Kidney capillary endothelial cell (primary cell): ENCODE measurements at places on chromosomes 6 and 20.

- DNase-seq, result no peak
These were observed 644.8 kb downstream of the HTR1B start for GRCh38 chr6:76818451-76818850.

DNA sequence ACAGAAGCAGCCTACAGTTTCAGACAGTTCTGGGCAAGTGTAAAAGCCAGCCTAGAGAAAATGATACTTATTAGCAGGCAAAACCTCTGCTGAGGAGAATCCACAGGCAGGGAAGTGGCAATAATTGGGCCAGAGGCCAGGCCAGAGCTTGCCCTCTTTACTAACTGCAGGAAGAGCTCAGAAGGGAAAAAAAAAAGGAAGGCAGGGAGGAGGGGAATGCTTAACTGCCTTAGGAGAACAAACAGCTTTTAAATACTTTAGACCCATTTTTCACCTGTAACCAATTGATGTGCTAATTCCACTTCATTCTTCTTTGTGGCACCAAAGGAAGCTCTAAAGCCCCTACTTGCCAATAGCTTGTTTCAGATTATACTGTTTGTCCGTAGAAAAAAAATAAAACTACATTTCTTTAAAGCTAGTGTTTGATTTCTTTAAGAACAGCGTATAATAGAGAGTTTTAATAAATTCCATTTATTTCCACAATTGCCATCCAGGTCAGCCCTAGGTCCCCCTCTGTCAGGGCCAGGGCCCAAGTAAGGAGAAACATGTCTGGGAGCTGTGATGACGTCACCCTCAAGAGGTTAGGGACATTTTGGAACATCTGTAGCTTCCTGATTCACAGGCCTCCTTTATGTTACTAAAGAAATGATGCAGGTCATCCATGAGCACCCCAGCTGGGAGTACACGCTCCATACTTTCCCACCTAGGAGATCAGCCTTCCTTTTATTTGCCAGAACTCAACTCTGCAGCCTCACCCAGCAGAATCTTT, 384.3 kb downstream of the CDC5L start:
- DNase-seq, result no peak

- DNase-seq, result no peak
These were observed 29.3 kb downstream of the ARHGAP18 start for GRCh38 chr6:129680633-129681032.

GRCh38 chr6:24646771-24647170, 780 bp upstream of the KIAA0319 start:
- no peak for DNase-seq

DNA sequence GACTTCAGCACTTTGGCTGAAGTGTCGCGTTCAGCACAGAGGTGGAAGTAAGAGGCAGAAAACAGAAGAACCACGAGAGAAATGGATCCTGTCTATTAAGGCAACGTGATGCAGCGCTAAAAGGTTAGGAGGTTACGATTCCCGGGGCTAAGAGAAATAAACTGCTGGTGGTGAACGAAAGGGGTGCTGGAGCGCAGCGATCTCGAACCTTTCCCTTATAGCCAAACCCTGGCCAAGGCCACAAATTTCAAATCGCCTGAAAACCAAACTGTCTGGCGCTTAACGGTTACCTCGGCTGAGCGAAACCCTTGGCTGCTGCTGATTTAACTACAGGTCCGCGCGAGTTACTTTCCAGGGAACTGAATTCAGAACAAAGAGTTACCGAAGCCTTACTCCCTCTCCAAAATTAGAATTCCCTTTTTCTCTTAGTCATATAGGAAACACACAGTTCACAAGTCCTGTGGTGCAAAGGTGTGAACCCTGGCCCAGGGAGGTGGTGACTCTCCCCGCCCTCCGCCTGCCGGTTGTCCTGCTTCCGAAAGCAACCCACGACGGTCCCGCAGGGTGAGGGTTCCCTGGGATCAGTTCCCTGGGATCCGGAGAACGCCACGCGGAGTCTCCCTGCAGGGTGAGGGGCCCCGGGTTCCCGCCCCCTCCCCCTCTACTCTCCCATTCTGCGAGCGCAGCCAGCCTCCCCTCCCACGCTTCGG, 1.3 kb upstream of the SLC35D3 start:
- DNase-seq, result peak; percentile 7

GRCh38 chr6:89711801-89712200, 73.3 kb upstream of the LYRM2 start:
- DNase-seq, result no peak

GRCh38 chr6:117156741-117157140, 108.6 kb upstream of the VGLL2 start:
- DNase-seq, result no peak

DNA sequence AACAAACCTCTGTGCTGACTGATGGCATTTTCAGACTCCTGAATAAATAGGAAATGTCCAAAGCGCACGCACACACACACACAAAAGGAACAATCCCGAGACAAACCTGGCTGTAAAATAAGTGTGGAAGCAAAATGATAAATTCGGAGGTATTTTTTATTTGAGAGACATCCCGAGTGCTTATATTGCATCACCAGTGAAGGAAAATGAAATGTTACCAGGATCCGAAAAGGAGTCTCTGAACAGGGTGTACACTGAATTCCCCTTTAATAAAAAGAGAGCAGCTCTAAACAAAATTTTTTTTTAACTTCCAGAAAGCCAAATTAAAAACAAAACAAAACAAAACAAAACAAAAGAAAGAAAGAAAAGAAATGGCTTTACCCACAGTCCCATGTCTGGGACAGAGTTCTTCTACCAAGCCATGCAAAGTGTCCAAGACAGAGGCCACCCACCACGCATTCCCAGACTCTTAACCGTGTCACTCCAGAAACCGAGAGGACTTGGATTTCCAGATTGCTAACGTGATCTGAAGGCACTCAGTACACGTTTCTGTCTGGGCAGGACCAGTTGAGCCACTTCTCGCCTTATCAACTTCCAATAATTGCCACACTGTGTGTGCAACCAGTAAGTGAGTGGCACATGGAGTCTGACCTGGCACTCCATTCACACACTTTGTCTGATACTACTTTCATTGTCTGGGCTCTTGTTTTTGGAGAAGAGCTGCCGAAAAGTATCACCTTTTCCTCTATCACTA, 817 bp downstream of the ME1 start:
- no peak for DNase-seq
